ENCODE measurements at places on chromosomes 12 and 14. TPM values are rescaled to one million over a fixed set of nuclear protein-coding genes. Genes with fewer than 3 reads are reported as not detected.

DNA sequence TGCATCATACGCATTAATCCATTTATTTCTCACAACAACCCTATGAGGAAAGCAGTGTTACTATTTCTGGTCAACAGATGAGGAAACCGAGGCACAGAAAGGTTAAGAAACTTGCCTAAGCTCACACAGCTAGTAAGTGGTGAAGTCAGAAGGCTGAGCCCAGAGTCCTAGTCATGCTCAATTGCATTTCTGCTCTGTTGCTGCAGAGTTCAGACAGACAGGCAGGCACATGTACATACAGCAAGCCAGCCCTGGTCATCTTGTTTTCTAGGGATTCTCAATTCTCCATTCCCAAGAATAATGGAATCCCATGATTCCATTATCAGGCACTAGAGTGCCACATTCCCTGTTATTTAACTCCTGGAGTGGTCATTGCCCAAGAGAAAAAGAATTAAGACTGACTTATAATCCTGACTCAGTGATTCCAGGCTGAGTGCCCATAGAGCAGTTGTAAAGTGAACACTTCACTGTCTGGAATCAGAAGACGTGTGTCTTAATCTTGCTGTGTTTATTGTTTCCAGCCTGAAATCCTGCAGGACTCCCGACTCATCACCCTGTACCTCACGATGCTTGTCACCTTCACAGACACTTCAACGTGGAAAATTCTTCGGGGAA, 10.7 kb downstream of the UBE3B start:
- no peak for DNase-seq

DNA sequence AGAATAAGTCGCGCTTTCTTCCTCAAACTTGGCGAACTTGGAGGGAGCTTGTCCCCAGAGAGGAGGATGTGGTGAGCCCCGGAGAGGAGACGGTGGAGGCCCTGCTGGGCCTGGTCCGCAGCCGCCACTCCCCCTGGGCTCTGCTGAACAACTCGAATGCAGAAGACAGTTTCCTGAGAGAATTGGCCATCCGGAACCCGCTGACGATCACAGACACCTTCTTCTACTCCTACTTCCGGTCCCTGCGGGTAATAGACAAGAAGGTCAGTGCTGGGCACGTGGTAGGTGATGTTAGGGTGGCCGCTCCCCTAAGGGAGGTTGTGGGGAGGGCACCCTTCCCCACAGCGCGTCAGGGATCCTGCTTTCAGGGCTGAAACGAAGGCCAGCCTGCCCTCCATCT, 1.6 kb downstream of the LRRC43 start:
- no peak for DNase-seq

- DNase-seq, result no peak
Measured at GRCh38 chr12:4866299-4866698, 43.4 kb upstream of the KCNA1 start.

HOXC12 gene
- total RNA-seq, result not detected

Data from omental fat pad (tissue), 4 donors.